Upper lobe of right lung (tissue), 1 donor: ENCODE measurements at places on chromosomes 6 and 20. TPM values are rescaled to one million over a fixed set of nuclear protein-coding genes. Genes with fewer than 3 reads are reported as not detected.

RPS18 gene
- total RNA-seq: 1,687 TPM

DNA sequence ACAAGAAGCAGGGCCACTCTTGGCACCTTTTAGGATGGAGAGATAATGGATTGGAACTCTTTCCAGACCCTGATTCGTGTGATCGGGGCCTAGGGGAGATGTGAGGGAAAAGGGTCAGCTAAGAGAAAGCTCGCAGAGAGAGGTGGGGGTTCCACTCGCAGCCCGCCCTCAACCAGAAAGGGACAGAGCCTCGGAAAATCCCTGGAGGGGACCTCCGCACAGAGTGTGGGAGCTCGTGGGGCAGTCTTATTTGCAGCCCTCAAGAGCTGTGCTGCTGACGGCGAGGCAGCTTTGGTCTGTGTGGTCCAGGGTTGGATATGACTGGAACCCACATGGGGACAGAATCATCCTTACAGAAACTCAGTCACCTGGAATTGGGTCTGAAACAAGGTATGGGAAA, 184.3 kb upstream of the PMEPA1 start:
- H3K27me3 ChIP-seq: no peaks in the 10 kb centered on the region
- no peaks in the 10 kb centered on the region for H3K4me1 ChIP-seq
- no peaks in the 10 kb centered on the region for H3K36me3 ChIP-seq

TMEM151B gene
- not detected for total RNA-seq

DNA sequence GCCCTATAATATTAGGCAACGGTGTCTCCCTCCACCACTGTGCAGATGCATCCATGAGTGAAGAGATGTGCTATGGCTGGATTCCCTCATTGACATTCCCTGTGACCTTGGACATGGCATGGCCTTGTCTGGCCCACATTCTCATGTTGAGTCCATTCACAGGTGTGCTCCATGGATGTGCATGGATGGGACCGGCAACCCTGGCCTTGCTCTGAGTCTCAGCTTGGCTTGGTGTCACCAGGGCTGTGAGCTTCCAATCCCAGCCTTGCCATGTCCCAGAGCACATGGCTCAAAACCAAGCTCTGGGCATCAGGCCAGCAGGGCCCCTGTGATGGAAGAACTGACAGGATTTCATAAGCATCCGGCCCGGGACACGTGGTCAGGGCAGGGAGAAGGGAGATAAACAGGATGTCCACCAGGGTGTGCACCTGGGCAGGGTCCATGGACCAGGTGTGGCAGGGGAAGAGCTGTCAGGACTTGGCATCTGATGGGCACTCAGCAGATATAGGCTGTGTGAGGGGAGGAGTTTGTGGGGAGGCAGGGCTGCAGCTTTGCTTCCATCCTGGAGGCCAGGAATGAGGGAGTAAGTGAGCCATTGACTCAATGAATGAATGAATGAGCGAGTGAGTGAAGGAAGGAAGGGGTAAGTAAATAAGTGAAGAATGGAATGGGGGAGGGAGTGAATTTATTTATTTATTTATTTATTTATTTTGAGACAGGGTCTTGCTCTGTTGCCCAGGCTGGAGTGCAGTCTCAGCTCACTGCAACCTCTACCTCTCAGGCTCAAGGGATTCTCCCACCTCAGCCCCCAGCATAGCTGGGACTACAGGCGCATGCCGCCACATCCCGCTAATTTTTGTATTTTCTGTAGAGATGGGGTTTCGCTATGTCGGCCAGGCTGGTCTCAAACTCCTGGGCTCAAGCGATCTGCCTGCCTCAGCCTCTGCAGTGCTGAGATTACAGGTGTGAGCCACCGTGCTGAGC, 15.7 kb downstream of the NRSN2 start:
- no peaks in the 10 kb centered on the region for H3K27me3 ChIP-seq
- no peak overlapping the region for H3K4me3 ChIP-seq
- H3K27ac ChIP-seq: no peak overlapping the region
- H3K36me3 ChIP-seq: no peaks in the 10 kb centered on the region
- peak; percentile 94 for DNase-seq

- H3K36me3 ChIP-seq: no peaks in the 10 kb centered on the region
- no peak overlapping the region for H3K27ac ChIP-seq
- H3K4me1 ChIP-seq: no peaks in the 10 kb centered on the region
Observed at GRCh38 chr6:65537600-65537999, 169.4 kb downstream of the EYS start.

- H3K27me3 ChIP-seq: no peaks in the 10 kb centered on the region
- no peak overlapping the region for H3K27ac ChIP-seq
- H3K4me1 ChIP-seq: peaks cover 12% of the 10 kb centered on the region
- H3K36me3 ChIP-seq: no peaks in the 10 kb centered on the region
- H3K4me3 ChIP-seq: no peak overlapping the region
- DNase-seq: no peak
Observed at GRCh38 chr6:130927305-130927704, 100.1 kb downstream of the SMLR1 start.

CDSN gene
- total RNA-seq: not detected

- no peaks in the 10 kb centered on the region for H3K36me3 ChIP-seq
- H3K27me3 ChIP-seq: no peaks in the 10 kb centered on the region
- no peaks in the 10 kb centered on the region for H3K4me1 ChIP-seq
- no peak overlapping the region for H3K4me3 ChIP-seq
- DNase-seq: no peak
Observed at GRCh38 chr6:146149770-146150169, 120.9 kb downstream of the GRM1 start.

DNA sequence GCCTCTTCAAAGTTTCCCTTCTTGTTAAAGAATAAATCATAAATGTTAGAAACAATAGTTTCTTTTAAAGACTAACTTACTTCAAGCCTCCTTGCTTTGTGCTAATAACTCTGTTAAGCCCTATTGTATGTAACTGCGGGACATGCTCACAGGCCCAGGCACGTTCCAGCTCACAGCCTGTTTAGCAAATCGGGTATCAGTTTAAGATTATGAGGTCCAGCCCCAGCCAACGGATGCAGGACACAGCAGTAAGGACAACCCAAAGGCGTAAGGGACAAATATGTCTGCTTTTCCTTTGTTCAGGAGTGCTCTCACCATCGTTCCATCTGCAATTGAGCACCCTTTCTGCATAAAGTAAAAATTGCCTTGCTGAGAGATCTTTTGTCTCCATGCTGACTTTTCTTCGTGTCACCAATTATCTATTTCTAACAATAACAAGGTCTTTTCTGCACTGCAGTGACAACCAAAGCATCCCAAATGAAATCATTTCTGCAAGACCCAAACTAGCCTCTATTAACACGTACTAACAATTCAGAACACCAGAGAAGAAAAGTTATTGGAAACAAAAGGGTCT, 1.4 kb downstream of the C6orf52 start:
- no peaks in the 10 kb centered on the region for H3K27me3 ChIP-seq
- no peak overlapping the region for H3K27ac ChIP-seq
- DNase-seq: no peak
- H3K36me3 ChIP-seq: peaks cover 6% of the 10 kb centered on the region

XKR7 gene
- total RNA-seq: 0.09 TPM

CNPY3 gene
- total RNA-seq: 63.7 TPM

LY6G5C gene
- total RNA-seq: 3.4 TPM

GRCh38 chr6:13038741-13039190, 289.6 kb downstream of the TBC1D7 start:
- no peak for DNase-seq
- peaks cover 11% of the 10 kb centered on the region for H3K4me1 ChIP-seq
- H3K36me3 ChIP-seq: no peaks in the 10 kb centered on the region

POM121L2 gene
- not detected for total RNA-seq

DNA sequence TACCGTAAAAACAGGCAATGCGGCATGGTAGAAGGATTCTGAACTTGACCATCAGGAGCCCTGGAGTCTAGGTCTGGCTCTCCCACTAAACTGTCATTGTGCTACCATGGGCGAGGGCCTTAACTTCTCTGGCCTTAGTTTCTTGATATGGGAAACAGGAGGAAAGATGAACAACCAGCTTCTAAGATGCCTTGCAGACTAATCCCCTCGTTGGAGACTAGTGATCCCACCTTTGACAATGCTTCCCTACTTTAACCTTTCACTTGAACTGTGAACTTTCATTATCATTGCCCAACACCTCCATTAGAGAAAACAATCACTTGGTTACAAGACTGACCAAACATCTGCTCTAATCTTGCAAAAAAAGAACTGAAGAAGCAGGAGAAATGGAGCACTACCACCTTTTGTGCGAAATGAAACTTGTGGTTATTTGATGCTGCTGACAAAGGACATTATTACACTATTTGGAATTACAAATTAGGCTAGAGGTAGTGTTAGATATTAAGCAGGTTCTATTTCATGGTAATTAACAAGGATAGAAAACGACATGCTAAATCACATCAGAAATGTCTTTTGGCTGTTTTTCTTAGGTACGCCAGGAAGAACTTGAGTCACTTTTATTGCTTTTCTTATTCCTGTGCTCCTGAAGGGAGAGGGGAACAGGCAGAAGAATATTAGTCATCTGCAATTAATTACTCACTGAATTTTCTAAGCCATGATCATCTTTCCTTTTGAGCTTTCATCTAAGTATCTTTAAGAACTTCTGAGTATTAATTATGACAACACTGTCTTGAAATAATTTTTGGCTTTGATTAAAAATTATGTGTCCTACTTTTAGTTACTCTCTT, 39.1 kb upstream of the ARHGAP18 start:
- peaks cover 31% of the 10 kb centered on the region for H3K4me1 ChIP-seq
- peak overlapping the region; percentile 53 for H3K27ac ChIP-seq
- H3K27me3 ChIP-seq: no peaks in the 10 kb centered on the region
- no peak for DNase-seq
- H3K4me3 ChIP-seq: no peak overlapping the region

GRCh38 chr20:48226642-48227041, 441.4 kb upstream of the SULF2 start:
- H3K27me3 ChIP-seq: no peaks in the 10 kb centered on the region
- H3K36me3 ChIP-seq: no peaks in the 10 kb centered on the region
- no peak overlapping the region for H3K27ac ChIP-seq
- H3K4me1 ChIP-seq: no peaks in the 10 kb centered on the region

GRCh38 chr20:35465976-35466375, 10.6 kb downstream of the CEP250 start:
- DNase-seq: no peak
- H3K27ac ChIP-seq: no peak overlapping the region
- no peak overlapping the region for H3K4me3 ChIP-seq
- peaks cover 47% of the 10 kb centered on the region for H3K36me3 ChIP-seq
- no peaks in the 10 kb centered on the region for H3K27me3 ChIP-seq

- no peak for DNase-seq
- peaks cover 18% of the 10 kb centered on the region for H3K36me3 ChIP-seq
- H3K4me3 ChIP-seq: no peak overlapping the region
Observed at GRCh38 chr20:17666481-17666880, 15.6 kb downstream of the RRBP1 start.

DNA sequence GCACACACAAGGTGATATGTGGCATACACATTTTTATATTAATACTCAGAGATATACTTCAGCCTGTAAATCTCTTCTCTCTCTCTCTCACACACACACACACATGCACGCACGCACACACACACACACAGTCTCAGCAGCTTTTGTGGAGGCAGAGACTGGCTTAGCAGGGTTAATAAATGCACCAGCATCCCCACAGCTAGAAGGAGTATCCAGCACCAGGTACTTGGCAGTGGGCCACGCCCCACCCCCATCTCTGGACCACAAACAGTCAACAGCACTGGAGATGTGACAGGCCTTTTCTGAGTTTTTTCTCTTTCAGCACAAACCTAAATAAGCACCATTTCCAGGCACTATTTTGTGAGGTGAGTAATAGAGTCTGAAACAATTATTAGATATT, 47.3 kb upstream of the LRFN2 start:
- no peak overlapping the region for H3K4me3 ChIP-seq
- H3K27me3 ChIP-seq: no peaks in the 10 kb centered on the region
- no peaks in the 10 kb centered on the region for H3K36me3 ChIP-seq
- no peaks in the 10 kb centered on the region for H3K4me1 ChIP-seq
- no peak overlapping the region for H3K27ac ChIP-seq
- DNase-seq: no peak

FAM83D gene
- 2.0 TPM for total RNA-seq

DNA sequence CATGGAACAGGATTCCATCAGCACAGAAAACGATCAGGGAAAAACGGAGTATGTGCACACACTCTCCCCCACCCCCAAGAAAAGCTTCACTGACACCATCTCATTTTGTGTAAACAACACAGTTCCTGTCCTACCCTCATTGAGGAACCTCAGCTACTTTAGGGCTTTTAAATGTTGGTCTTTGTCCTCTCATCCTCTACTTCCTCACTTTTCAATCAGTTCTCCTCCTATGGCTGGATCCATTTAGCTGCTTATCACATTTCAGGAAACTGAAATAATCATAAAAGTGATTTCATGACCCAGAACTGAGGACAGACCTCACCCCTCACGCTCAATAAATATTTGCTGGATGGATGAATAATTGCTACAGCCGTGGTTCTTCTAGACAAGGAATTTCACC, 33.1 kb upstream of the PNRC1 start:
- DNase-seq: no peak
- H3K4me3 ChIP-seq: no peak overlapping the region
- no peaks in the 10 kb centered on the region for H3K36me3 ChIP-seq
- no peak overlapping the region for H3K27ac ChIP-seq

- H3K36me3 ChIP-seq: no peaks in the 10 kb centered on the region
- H3K27me3 ChIP-seq: no peaks in the 10 kb centered on the region
- no peak for DNase-seq
- no peak overlapping the region for H3K4me3 ChIP-seq
- no peaks in the 10 kb centered on the region for H3K4me1 ChIP-seq
- H3K27ac ChIP-seq: no peak overlapping the region
Observed at GRCh38 chr6:19663479-19663878, 173.7 kb upstream of the ID4 start.

LY6G6F gene
- not detected for total RNA-seq

- no peak overlapping the region for H3K4me3 ChIP-seq
- H3K4me1 ChIP-seq: no peaks in the 10 kb centered on the region
- H3K27me3 ChIP-seq: no peaks in the 10 kb centered on the region
- H3K36me3 ChIP-seq: no peaks in the 10 kb centered on the region
Observed at GRCh38 chr6:140283197-140283596, 908.7 kb upstream of the CITED2 start.

GRCh38 chr6:107545763-107546162, 55.8 kb downstream of the SOBP start:
- H3K4me1 ChIP-seq: no peaks in the 10 kb centered on the region
- no peaks in the 10 kb centered on the region for H3K27me3 ChIP-seq
- H3K4me3 ChIP-seq: no peak overlapping the region
- no peaks in the 10 kb centered on the region for H3K36me3 ChIP-seq

- no peak overlapping the region for H3K4me3 ChIP-seq
- no peaks in the 10 kb centered on the region for H3K36me3 ChIP-seq
- DNase-seq: no peak
- H3K4me1 ChIP-seq: no peaks in the 10 kb centered on the region
- H3K27ac ChIP-seq: no peak overlapping the region
- H3K27me3 ChIP-seq: no peaks in the 10 kb centered on the region
Observed at GRCh38 chr6:73873081-73873480, 177.1 kb downstream of the CD109 start.

SERINC3 gene
- total RNA-seq: 143 TPM

TSPO2 gene
- total RNA-seq: not detected

SLC17A1 gene
- not detected for total RNA-seq

DNA sequence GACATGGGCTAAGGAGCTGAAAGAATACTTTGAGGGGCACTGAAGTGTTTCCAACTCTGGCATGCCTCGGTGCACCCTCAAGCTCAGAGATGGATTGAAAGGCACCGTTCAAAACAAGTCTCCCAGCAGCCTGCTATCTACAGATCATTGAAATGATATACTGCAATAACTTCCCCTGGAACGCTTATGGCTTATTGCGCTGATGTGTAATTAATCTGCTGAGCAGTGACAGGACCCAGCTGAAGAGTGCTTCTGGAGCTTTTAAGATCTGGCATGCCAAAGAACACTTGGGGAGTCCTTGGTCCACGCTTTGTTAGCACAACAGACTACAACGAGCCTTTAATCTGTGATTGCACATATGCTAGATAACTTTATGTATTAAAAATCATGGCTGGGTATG, 708.2 kb downstream of the PRKN start:
- no peak overlapping the region for H3K4me3 ChIP-seq
- no peaks in the 10 kb centered on the region for H3K36me3 ChIP-seq
- H3K27ac ChIP-seq: no peak overlapping the region

SLC22A16 gene
- 0.87 TPM for total RNA-seq
